Kasumi-1 (cell line): ENCODE measurements at places on chromosomes 12 and 14.

GRCh38 chr14:69014829-69015259 is 35.7 kb upstream of the ACTN1 start:
- DNase-seq = no peak

- DNase-seq = no peak
Observed at GRCh38 chr14:93113678-93114067, 2.1 kb downstream of the ITPK1 start.

DNA sequence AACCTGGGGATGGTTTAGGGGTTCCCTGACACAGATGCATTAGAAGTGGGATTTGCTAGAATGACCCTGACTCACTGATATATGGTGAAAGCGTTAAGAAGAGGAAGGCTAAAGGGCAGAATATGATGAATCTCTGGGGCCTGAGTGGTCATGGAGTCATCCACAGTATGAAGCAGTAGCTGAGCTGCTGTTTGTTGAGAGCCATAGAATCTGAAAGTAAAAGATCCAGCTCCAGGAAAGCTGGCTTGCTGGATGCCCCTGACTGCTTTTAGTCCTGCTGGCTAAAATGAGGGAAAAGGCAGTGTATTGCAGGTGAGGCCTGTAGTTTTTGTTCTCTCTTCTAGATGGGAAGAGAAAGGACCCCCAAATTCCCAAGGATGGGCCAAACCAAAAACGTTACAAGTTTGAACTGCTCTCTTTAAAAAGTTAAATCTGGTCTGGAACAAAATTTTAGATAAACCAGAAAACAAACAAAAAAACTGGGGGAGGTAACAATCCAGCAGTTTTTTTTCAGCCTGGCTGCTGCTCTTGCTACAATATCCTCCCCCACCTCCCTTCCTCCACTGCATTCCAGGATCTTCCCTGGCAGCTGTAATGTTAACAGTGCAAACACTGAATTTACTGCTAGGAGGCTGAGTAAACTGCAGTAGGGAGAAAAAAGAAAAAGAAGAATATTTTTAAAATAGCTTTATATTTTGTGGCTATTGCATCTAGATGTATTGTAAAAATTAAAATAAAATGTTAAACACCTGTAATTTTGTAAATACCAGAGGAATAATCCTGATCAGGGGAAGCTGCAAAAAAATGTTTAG is 16.5 kb downstream of the SEL1L start:
- DNase-seq = no peak

DNA sequence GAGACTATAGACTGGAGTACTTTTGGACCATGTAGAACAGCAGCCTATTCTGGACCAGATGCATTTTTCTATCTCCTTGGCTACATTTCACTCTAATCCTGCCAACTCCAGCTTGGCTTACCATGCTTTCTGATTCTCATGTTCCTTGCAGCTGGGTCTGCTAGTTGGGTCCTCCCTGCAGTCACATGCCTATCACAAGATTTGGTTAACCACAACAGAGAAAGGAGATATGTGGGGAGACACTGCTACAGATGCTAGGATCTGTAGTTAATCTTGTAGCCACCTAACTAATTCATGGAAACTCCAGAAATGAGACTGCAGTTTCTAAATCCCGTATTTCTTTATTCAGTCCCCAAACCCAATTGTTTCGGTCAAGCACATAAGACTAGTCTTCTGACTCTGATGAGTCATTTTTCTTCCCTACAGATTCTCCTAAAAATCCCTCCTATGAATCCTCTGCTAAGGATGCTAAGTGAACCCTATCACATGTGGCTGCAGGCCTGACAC is 410.6 kb downstream of the DAD1 start:
- DNase-seq = no peak

- no peak for DNase-seq
Observed at GRCh38 chr12:95368931-95369330, 105.0 kb upstream of the METAP2 start.

DNA sequence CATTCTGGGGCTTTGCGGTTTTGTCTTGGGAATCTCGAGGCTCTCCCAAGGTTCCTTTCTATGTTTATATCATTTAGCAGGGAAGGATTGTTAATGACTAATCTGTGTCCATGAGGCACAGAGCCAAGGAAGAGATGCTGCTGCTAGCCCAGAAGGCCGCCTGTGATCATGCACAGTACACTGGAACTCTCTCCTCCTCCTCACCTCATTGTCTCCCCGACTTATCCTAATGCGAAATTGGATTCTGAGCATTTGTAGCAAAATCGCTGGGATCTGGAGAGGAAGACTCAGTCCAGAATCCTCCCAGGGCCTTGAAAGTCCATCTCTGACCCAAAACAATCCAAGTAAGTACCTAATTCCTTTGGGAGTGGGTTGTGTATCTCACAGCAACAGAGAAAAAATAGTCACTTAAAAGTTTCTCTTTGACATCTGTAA is at the start of gene NR1H4:
Gene NR1H4, plus strand, starts transcription at position 151 of the 435 bp plus-strand sequence. CDS start 19,458 bp downstream, outside the sequence.
- DNase-seq = no peak

DNA sequence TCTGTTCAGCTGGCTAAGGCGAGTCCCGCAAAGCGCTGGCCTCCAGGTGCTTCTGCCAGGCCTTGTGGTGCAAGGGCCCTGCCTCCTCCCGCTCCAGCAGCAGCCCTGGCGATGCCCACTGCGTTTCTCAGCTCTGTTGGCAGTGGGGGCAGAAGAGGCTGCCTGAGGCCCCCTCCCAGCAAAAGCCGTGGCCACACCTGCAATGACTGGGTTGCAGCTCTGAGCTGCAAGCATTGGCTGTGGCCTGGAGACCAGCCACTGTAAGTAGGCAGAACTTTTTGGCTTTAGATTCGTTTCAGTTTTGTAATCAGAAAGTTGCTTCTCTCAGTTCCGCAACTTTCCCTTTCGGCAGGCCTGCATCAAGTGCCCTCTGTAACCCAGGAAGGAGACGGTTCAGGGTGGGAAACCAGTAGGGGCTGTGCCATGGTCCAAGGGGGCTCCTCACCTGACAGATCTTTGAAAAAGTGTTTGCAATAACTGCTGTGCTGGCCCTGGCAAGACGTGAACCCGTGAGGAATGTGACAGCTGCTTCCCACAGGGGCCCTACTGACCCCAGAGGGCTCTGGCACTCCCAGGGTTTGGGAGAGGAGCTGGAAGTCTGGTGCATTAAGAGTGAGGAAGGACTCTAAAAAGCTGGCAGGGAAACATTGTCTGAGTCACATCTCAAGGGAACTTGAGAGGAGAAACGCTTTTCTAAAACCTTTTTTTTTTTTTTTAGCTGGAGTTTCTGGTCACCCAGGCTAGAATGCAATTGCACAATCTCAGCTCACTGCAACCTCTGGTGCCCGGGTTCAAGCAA is 54.5 kb upstream of the MAX start:
- DNase-seq = no peak

DNA sequence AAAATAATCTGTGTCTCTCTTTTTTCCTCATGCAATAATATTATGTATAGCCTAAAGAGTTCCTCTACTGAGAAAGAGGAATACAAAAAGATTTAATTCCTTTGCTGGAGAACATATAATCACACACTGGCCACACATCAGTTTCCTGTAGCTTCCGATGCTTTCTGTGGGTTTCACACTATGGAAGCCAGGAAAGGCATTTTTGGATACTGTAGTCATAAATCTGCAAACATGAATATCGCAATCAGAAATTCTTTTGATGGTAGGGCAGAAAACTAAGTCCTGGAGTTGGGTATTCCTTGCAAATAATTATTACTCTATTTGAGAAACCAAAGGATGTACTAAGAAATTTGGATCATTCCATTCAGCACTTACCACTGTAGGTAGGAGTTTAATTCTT is 260.0 kb downstream of the ACSS3 start:
- no peak for DNase-seq

- DNase-seq = no peak
Observed at GRCh38 chr12:66674495-66675122, 4.3 kb downstream of the GRIP1 start.

GRCh38 chr14:59428581-59429012 is 36.6 kb downstream of the GPR135 start:
- peak; percentile 50 for DNase-seq

DNA sequence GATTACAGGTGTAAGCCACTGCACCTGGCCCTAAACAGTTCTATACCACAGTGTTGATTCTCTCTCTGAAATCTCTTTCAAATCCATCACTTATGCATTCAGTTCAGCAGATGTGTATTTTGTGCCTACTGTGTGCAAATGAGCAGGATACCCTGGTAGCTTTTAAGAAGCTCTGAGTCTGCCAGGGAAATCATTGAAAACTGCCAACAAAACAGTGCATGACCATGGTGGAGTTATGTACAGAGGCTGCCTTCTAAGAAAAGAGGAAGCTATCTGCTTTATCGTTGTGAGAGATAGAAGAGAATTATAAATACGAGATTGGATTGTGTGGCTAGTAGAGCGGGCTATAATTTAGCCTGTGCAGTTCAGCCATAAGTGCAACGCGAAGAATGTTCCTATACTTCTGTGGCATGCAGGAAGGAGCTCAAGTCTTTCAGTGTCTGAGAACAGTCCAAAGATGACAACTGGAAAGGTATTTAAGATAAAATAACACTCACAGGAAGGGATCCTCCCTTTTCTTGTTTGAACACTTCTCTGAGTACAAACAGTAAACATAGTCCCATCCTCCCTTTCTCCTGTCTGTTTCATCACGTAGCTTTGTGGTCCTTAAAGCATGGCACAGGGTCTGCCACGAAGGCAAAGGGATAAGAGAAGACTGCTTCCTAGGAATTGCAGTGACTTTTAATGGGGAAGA is 4.3 kb downstream of the DIP2B start:
- peak; percentile 68 for DNase-seq

- DNase-seq = no peak
Observed at GRCh38 chr12:66976526-66976925, 292.6 kb upstream of the CAND1 start.

GRCh38 chr14:24828486-24828885 is 194.5 kb upstream of the GZMB start:
- no peak for DNase-seq

- no peak for DNase-seq
Observed at GRCh38 chr12:105823810-105824209, 314.9 kb downstream of the NUAK1 start.
